ENCODE measurements at places on chromosomes 7 and 10.

- no peak for DNase-seq
Measured at GRCh38 chr10:63441404-63441803, 24.4 kb downstream of the JMJD1C start.

GRCh38 chr7:151232917-151233701 is 826 bp downstream of the CHPF2 start:
- peak; percentile 65 for DNase-seq

GRCh38 chr10:50314169-50315071 is 63.1 kb upstream of the ASAH2 start:
- no peak for DNase-seq

GRCh38 chr10:74244097-74244685 is 93.2 kb downstream of the ADK start:
- peak; percentile 56 for DNase-seq

DNA sequence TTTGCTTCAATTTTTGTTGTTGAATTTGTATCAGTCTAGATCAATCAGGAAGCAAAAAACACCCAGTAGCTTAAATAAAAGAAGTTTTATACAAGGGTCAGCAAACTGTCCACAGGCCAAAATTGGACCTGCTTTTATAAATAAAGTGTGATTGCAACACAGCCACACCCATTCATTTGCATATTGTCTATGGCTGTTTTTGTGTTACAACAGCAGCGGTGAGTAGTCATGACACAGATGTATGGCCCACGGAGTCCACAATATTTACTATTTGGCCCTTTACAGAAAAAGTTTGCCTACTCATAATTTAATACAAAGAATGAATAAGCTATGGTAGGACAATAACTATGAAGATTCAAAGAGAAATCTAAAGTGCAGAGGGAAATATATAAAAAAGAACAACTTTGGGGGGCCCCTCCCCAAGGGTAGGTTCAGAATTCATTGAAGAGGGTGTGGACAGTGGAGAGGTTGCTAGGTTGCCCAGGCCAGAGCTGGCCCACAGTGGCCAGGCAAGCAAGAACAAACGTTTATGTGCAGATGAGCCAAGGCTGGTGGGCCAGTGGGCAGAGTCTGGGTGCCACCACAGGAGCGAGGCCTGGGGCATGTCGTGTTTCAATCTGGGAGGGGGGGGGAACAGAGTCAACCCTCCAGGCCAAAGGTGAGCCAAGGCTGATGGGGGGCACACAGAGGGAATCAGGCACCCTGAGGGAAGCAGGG is 47.0 kb upstream of the AMPH start:
- DNase-seq, result no peak

DNA sequence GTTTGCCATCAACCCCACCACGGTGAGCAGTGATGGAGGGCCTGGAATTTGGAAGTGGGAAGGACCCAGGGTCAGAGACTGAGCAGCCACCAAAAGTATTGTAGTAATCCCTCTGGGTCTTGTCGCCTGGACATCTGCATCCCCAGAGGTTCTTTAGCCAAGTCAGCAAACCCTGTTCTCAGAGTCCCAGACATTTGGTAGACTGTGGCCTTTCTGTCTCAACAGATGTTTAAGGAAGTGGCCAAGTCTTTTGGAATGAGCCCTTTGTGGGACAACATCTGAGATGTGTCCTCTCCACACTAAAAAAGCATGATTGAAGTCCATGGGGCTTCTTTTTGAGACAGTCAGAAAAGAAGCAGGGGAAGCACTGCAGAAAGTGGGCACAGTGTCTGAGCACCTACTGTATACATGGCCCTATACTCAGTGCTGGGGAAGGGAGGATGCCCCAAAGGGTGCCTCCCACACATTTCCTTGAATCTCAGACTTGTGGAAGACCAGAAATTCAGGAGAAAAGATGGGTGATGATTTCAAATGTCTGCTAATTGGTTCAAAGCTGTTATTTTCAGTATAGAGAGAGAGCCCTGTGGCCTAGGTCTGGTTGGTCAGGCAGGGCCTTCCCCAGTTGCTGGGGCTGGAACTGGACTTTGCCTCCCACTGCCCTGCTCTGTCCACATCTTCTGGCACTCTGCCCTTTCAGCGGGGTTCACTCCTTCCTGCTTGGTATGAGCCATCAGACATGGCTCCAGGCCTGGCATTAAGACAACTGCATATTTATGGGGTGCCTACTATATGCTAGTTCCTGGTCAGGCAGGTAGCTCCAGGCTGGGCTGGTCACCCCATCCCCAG is 26.5 kb upstream of the VSIR start:
- peak; percentile 12 for DNase-seq

- DNase-seq, result peak; percentile 54
Measured at GRCh38 chr7:7765422-7765821, 47.0 kb upstream of the RPA3 start.

DNA sequence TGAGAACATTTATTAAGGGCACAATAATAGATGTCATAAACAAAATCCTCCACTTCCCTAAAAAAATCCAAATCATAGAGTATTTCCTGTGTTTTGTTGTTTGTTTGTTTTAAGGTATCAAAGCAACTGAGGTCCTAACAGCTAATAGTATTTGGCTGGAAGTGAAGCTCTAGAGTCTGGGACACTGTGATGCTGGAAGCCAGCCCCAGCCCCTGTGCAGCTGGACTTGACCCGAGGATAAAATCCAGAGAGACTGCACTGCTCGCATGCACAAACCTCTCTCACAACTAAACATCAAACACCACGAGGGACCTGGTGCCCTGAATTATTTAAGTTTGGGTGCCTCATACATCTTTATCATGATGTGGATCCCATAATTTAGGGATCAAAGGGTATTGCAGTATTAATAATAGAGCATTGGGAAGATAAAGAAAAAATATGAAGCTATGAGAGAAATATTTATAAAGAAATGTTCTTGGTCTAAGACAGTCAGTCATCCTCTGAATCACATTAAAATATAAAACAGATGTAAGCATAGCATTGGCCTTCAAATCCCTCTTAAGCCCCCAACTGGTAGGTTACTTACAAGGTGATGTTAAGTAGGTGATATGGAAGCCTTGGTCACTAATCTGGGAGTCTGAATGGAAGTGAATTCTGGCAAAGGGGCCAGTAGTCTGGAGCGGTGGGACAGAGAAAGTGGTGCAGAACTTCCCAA is 44.4 kb downstream of the CUBN start:
- DNase-seq, result no peak

GRCh38 chr10:35270100-35270499 is 66.2 kb upstream of the CCNY start:
- DNase-seq, result no peak
